ENCODE measurements at places on chromosomes 12 and 14.

DNA sequence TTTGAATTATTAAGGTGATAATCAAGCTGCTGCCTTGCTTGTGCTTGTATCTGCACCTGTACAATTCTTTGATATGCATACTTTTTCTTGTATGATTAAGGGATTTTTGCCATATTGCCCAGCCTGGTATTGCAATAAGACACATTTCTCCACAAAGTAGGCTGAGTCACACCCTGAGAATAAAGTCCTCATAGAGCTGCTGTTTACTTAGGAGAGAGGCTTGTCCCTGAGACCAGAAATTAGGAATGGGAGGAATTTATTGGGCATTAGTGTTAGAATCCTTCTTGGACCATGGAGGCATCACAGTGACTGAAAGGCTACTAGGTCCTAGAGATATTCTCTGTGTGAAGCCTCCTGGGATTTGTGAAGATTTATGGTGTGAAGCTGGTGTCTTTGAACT is 506.8 kb upstream of the FBXO33 start:
- no peak for DNase-seq

GRCh38 chr14:55212634-55213033 is 21.2 kb upstream of the DLGAP5 start:
- DNase-seq: no peak

GRCh38 chr14:31000629-31001338 is 24.7 kb upstream of the AP4S1 start:
- DNase-seq: no peak

DNA sequence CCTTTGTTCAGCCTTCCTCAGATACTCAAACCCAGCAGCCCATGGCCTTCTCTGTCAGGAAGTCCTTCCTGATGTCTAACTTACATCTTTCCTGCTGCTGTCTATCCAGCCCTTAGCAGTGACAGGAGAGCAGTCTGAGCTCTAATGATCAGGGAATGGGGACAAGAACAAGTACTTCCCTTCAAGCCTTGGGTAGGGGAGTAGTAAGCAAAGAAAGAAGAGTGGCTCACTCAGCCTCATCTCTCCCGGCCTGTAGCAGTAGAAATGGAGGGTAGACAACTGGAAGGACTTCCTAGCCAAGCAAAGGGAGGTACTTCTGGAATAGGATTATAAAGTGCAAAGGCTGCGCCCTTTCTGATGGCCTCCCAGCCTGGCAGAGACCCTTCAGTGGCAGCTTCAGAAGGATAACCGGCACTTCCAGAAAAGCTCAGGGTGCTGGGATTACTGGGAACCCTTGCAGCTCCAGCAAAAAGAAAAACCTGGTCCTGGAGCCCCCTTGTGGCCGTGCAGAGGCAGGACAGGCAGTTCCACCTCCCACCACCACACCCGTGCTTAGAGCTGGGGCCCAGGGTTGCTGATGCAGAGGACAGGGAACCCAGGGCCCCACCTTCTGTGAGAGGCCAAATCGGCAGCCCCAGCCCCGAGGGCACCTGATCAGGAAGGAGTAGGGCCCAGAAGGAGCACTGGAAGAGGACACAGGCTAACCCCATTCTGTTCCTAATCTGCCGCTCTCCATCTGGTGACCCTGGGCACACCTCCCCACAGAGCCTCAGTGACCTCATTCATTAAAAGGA is 12.4 kb upstream of the SMUG1 start:
- DNase-seq: peak; percentile 58

- no peak for DNase-seq
Observed at GRCh38 chr12:15020156-15020555, 47.3 kb downstream of the PDE6H start.

- DNase-seq: no peak
Observed at GRCh38 chr12:69872804-69873203, 47.8 kb downstream of the MYRFL start.

DNA sequence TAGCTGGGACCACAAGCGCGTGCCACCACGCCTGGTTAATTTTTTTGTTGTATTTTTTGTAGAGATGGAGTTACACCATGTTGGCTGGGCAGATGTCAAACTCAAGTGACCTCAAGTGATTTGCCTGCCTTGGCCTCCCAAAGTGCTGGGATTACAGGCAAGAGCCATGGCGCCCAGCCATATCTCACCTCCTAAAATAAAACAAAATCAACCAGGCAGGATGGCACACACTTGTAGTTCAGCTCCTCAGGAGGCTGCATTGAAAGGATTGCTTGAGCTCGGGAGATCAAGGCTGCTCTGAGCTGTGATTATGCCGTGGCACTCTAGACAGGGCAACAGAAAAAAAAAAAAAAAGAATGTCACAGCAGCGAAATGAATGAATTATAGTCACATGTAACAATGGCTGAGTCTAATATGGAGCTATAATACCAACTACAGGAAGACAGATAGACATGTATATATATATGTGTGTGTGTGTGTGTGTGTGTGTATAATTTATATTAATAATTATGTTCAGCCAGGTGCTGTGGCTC is 19.3 kb upstream of the TMEM120B start:
- no peak for DNase-seq

GRCh38 chr12:94244165-94245133 is 96.1 kb downstream of the PLXNC1 start:
- DNase-seq: peak; percentile 37

DNA sequence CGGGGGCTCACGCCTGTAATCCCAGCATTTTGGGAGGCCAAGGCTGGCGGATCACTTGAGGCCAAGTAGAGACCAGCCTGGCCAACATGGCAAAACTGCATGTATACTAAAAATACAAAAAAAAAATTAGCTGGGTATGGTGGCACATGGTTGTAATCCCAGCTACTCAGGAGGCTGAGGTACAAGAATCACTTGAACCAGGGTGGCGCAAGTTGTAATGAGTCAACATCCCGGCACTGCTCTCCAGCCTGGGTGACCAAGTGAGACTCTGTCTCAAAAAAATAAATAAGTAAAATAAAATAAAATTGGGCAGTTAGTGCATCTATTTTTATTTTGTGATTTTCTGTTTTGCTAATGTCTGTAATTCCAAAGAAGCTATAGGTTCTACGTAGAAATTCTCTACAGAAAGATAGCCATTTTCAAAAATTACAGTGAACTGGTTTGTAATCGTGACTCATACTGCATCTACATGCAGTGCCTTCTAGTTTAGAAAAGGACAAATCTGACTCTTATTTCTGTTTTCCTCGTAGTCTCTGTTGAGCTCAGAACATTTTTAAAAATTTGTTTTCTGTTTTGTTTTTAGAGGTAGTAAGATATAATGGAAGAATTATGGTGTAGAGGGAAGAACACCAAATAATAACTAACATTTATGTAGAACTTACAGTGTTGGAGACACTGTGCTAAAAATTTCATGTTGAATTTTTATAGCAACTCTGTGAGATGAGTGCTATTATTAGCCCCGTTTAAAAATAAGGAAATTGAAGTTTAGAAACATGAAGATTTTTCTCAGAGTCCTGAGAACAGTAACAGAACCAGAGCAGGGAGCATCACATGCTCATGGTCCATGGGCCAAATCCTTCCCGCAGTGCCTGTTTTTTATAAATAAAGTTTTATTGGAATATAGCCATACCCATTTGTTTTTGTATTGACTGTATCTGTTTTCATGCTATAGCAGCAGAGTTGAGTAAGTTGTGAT is 201.2 kb downstream of the SYNE2 start:
- no peak for DNase-seq

Measured in stimulated activated naive CD4-positive, alpha-beta T cell treated with Interleukin-2 at 50 U/mL for 16 hours (primary cell).